RCC 7860 (cell line): ENCODE measurements at places on chromosomes 12 and 14.

DNA sequence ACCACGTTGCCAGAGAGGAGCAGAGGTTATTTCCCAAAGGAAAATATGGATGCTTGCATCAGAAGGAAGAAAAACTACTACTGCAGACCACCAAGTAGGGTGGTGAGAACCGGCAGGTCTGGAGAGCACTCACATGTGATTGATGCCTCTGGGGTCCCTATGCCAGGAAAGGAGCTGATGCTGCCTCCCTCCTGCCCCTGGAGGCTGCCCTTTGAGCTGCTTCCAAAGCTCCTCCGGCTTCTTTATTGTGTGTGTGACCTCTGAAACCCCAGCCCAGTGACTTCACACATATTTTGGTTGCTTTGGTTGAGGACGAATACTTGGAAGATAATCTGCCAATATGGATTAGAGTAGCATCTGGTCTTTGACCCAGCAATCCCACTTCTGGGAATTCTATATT, 133.4 kb downstream of the AACS start:
- no peak for DNase-seq

GRCh38 chr12:44993161-44993560, 57.7 kb downstream of the DBX2 start:
- no peak for DNase-seq

DNA sequence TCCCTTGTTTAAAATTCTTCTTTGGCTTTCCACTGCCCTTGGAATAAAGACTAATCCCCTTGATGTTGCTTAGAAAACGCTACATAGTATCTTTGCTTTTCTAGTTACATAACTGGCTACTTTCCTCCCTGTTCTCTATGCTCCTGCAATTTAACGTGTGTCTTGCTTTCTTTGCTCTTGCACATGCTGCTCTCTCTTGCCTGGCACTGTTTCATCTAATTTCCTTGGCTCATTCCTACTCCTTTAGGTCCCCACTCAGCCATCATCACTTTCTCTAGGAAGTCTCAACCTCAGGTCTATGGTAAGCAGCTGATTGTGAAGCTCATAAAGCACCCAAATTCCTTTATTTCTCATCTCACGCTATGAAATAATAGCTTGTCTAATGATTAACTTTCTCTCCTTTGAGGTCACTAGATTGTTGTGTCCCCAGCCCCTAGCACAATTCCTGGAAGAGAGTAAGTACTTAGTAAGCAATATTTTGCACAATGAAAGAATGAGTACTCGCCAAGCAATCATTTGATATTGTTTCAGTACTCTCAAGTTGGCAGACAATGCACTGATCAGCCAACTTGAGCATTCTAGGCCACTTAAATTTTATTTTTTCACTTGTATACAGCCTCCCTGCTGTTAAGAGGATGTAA, 3.3 kb downstream of the ALDH6A1 start:
- DNase-seq = no peak

GRCh38 chr14:70289138-70289537, 70.3 kb downstream of the COX16 start:
- DNase-seq = no peak

- no peak for DNase-seq
Measured at GRCh38 chr12:103431950-103432349, 63.8 kb downstream of the C12orf42 start.

GRCh38 chr12:31491241-31491794, 99.6 kb downstream of the DENND5B start:
- no peak for DNase-seq

GRCh38 chr12:74641694-74642093, 104.1 kb downstream of the ATXN7L3B start:
- no peak for DNase-seq

- no peak for DNase-seq
Measured at GRCh38 chr14:64060648-64061096, 207.9 kb downstream of the SYNE2 start.

GRCh38 chr14:72921396-72921795, 4.9 kb upstream of the DCAF4 start:
- no peak for DNase-seq

DNA sequence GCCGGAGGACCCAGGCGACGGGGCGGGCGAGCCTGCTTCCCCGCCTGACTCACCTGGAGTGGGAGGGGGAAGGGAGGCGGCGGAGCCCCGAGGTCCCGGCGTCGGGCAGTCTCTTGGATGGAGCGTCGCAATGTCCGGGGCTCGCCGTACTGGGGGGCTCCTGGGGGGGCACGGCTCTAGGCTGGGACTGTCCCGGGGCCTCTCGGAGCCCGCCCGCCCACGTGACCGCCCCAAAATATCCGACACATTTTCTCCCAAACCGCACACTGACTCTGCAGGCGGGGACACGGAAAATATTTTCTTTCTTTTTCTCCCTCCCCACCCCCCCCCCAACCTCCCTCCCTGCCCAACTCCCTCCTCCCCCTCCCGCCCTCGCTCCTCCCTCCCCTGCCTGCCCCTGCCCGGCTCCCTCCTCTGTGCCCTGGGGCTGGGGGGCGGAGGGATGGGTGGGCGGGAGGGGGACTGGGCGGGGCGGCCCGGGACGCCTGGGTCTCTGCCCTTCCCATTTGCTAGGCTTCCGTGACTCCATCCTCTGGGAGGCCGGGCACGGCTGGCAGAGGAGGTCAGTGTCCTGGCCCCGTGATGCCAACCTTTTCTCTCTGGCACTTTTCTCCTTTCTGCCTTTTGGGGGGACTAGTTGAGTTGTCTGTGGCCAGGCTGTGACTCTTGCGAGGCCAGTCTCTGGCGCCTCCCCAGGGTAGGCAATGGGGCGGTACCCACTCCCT, at the start of gene RARG:
TSS of gene RARG (minus strand) at position 289 of the 725 bp plus-strand sequence. CDS start 4,664 bp downstream, outside the sequence.
- peak; percentile 24 for DNase-seq

GRCh38 chr14:52939427-52939826, 11.4 kb downstream of the FERMT2 start:
- no peak for DNase-seq

- no peak for DNase-seq
Measured at GRCh38 chr12:4212845-4213244, 60.7 kb upstream of the CCND2 start.

DNA sequence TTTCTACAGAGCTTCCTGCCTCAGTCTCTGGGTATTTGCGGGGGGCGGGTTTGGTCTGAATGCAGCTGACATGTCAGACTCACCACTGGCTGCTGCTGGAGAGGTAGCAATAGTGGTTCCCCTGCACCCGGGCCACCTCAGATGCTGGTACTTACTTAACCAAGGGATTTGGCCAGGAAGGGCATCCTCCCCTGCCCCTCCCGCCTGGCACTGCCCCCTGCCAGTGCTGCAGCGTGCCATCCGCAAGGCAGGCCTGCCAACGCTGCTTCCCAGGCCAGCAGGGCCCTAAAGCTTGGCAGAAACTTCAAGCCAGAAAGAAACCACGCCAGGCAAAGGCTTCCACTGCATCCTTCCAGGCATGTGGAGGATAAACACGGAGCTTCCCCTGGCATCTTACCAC, 22.1 kb downstream of the RAB35 start:
- DNase-seq = no peak

- DNase-seq = no peak
Measured at GRCh38 chr12:71000748-71001147, 80.2 kb upstream of the PTPRR start.

GRCh38 chr14:38517426-38517825, 261.5 kb upstream of the CLEC14A start:
- DNase-seq = no peak

- DNase-seq = no peak
Measured at GRCh38 chr14:35628989-35629388, 95.0 kb downstream of the INSM2 start.
